ENCODE measurements at places on chromosomes 2 and 18. TPM values are rescaled to one million over a fixed set of nuclear protein-coding genes. Genes with fewer than 3 reads are reported as not detected.

GRCh38 chr18:44793194-44793593 lies 112.5 kb downstream of the SETBP1 start:
- DNase-seq, result no peak

DNA sequence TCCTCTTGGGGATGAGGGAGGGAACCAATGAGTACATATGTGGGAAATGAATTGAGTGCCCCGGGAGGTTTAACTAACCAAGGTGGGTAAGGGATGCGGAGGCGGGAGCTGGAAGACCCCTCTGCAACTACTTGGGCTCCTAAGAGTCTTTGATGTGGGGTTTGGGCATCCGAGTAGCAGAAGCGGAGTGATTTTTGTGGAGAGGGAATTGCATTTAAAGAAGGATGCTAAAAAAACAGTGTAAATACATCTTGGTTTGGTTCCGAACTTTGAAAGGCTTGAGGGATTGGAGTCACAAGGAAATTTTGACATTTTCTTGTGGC lies 215.7 kb downstream of the MCFD2 start:
- DNase-seq, result no peak

DNA sequence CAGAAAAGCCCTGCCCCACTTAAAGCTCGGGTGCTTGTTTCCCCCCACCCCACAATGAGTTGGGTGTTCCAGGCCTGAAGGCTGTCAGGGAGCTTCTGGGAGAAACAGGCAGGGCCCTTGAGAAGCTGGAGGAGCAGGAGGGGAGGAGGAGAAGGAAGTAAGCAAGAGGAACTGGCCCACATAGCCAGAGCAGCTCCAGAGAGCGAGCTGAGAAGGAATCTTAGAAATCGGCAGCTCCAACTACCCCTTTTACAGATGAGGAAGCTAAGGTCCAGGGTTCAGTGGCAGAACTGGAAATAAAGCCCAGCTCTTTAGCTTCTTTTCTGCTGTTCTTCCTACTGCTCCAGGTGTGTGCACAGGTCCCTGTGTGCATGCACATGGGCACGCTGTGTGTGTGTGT lies 12.7 kb upstream of the KCNK3 start:
- DNase-seq, result no peak

- DNase-seq, result no peak
Observed at GRCh38 chr2:226137201-226137811, 662.3 kb downstream of the IRS1 start.

DNA sequence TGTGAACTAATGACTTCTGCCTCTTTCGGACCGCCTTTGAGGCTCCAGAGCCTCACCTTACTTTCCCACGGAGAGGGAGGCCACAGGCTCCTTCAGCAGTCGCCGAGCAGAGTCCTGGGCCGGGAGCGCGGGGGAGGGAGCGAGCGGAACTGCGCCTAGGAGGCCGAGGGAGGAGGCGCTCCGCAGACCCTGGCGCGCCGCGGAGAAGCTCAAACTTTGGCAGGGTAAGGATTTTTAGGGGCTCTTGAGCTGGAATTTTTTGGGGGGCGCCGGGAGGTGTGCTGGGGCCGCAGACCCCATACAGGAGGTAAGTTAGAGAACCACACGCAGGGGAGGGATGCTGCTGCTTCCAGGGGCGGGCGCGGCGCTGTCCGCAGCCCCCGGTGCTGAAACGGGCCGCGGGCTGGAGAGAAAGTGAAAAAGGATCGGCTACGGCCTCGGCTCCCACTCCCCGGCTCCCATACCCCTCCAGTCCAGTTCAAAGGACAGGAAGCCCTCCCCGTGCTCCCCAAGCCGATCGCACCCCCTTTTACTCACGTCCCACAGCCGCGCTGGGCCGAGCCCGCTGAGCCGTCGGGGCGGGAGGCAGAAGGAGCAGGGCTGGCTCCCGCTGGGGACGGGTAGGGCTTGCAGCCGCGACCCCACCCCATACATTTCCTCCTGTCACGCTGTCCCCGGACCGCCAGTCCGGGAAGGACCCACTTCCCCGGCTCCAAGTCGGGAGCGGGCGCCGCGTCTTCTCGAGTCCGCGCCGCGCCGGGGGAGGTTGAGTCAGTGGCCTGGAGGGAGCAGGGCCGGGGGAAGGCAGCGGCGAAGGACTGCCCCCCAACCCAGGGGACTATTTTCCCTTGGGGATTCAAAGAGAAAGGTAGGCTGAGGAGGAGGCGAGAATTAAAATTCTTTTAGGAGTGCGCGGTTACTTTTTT lies at the start of gene CNGA3:
CNGA3 (plus strand) TSS at position 146 of the 926 bp plus-strand sequence. CDS start 23,520 bp downstream, outside the sequence.
- no peak for DNase-seq

GRCh38 chr2:112129060-112129459 lies 9.1 kb upstream of the FBLN7 start:
- DNase-seq, result no peak

- no peak for DNase-seq
Observed at GRCh38 chr2:41319437-41319836, 728.4 kb upstream of the PKDCC start.

- no peak for DNase-seq
Observed at GRCh38 chr18:35743916-35744315, 162.4 kb downstream of the GALNT1 start.

DNA sequence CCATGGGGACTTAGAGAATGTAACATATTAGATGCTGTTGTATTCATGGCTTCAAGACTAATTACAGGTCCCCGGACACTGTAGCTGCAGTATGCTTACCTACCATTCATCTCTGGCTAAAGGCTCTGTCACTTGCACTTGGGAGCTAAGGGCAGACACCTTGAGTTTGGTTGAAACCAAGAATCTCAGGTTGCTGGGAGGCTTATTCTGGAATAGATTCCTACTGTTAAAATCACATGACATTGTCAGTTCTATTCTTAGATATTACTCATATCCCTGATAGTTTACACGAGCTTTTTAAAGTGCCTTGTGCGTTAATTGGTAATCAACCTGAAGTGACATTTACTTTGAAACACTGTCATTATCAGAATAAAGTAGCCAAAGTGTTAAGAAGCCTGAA lies 73.0 kb upstream of the EPB41L5 start:
- DNase-seq, result no peak

DNA sequence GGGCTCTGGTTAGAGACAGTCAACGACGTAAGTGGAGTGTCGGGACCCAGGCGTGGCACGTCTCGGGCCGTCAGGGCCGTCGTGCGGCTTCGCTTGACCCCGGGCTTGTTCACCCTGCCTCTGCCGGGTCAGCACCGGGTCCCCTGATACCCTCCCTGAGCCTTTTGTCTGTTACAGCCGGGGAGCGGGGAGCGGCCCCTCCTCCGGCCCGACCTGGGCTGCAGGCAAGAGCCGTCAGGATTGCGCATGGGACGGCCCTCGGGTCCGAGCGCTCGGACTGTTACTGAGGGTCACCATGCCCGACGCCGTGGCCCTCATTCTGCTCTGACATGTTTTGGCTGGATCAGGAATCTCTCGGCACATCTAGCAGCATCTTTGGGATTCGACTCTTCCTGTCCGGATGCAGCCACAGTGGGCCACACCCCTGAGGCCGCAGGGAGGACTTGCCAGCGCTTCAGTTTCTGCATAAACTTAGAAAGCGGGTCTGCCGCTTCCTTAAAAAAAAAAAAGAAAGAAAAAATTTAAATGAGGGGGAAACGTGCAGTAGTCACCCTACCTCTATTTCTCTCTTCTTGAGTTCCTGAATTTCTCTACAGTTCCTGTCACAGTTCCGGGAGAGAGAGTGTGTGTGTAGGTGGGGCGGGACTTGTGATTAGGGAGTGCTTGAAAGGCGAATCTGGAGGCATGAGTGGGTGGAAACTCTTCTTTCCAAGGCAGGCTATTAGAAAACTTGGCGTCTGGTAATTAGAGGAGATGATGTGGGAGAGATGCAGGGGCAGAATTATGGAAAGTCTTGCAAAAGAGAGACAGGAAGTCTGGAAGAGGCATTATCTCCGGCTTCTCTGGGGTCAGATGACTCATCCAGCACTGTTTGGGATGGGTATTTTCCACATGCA lies 909 bp downstream of the TMEM87B start:
- peak; percentile 89 for DNase-seq

GRCh38 chr2:29660201-29660600 lies 261.2 kb downstream of the ALK start:
- no peak for DNase-seq

GRCh38 chr2:128775217-128775913 lies 456.7 kb upstream of the HS6ST1 start:
- DNase-seq, result no peak

GRCh38 chr2:1070601-1071000 lies 120.0 kb downstream of the SNTG2 start:
- DNase-seq, result no peak

- DNase-seq, result no peak
Observed at GRCh38 chr2:2840681-2841300, 509.7 kb upstream of the MYT1L start.

- DNase-seq, result no peak
Observed at GRCh38 chr2:31304816-31305215, 70.9 kb downstream of the EHD3 start.

- DNase-seq, result no peak
Observed at GRCh38 chr2:235564066-235564465, 70.2 kb downstream of the AGAP1 start.

GRCh38 chr2:224959556-224959955 lies 82.7 kb downstream of the DOCK10 start:
- DNase-seq, result no peak

DNA sequence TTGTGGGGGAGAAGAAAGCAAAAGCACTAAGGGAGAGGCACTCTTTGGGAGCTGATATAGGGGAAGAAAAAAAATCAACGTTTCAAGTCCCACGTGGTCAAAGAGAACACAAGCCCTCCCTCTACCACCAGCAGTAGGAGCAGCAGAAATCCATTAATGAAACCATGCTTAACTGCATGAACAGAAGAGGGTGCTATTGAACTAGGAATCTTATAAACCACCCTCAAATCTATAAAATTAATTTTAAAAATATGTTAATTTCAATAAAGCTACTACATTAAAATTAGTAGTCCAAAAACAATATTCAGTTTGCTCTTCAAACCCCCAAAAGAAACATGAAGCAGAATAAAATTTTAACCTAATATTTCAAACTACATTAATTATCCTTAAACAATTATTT lies 147.8 kb downstream of the TMEM18 start:
- DNase-seq, result no peak

- DNase-seq, result no peak
Observed at GRCh38 chr2:26299471-26300101, 46.4 kb upstream of the SELENOI start.

DNA sequence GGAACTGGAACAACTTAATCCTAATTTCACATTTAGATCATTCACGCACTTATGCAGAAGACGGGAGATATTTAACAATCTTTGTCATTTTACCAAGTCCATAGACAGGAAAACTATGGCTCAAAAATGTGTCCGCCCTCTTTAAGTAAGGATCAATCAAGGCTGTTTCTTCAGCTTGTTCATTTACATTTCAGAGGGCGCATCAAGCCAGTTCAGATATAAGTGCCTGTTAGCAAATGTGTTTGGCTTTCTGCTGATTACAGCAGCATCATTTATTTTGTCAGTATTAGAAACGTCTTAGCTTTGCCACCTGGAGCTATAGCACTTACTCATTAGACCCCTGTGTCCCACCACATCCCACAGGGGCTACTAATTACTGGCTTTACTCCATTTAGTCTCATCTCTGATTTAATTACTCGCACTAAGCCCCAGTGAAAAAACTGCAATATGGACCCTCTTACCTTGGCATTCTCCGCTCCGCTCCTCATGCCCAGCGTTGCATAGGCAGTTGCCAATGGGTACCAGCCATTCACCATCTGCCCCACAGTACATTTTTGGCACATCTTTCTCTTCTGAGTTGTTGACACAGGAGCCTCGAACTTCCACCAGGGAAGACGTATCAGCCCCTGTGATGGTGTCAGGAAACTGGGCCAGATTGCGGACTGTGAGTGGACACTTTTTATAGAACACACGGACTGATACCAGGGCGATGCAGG lies 8.7 kb downstream of the EPHA4 start:
- DNase-seq, result no peak

DNA sequence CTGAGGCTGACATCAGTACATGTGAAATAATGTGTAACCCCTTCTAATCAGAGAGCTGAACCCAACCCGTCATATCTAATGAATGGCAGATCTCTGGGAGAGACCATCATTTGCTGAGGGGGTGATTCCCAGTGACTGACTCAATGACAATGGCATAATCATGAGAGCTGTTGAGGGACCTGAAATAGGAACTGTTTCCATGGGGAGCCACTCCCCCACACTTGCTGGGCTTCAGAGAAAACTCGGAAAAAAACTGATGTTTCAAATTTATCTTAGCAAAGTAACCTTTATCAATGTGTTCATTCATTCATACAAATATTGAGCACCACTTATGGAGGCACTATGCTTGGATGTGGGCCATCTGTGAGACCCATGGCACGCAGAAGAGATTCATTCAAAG lies 93.4 kb upstream of the ZBTB14 start:
- no peak for DNase-seq

- no peak for DNase-seq
Observed at GRCh38 chr18:13422541-13423147, 204.1 kb downstream of the LDLRAD4 start.

DNA sequence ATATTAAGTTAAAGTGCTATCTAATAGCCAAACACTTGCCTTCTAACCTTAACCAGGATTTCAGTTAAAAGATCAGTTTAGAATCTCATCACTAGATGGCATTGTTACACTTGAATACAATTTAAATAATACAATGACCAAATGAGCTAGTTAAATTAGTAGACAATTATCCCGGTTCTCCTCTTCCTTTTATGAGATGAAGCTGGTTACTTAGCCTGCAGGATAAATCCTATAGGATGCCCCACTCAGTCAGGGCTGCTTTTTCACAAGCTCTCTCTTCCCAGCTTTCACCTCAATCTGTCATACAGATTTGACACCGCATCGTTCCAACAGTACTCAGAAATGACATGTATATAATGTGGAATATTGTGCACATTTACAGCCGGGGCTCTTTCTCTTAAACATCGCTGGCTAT lies 678.8 kb downstream of the KCNJ3 start:
- no peak for DNase-seq

Gene SLC9A2
- 0.14 TPM for total RNA-seq

Gene MAPK4
- total RNA-seq, result 34.1 TPM

Gene C2orf81
- 1.1 TPM for total RNA-seq

Gene DSG4
- not detected for total RNA-seq

Gene FBXO15
- total RNA-seq, result not detected

Gene SMYD1
- total RNA-seq, result 544 TPM

Gene GLI2
- 2.2 TPM for total RNA-seq

Gene CFC1
- not detected for total RNA-seq

Gene PRKAG3
- not detected for total RNA-seq

Gene VWC2L
- total RNA-seq, result not detected

Gene PAX8
- 0.60 TPM for total RNA-seq

Gene NLRC4
- 1.4 TPM for total RNA-seq

Gene MROH2A
- not detected for total RNA-seq

Gene MC5R
- total RNA-seq, result not detected

Gene VWA3B
- total RNA-seq, result 0.38 TPM

Gene AKAIN1
- not detected for total RNA-seq

Gene REG3A
- total RNA-seq, result not detected

Gene MC2R
- not detected for total RNA-seq
